ENCODE measurements at places on chromosomes 13 and 19.

- DNase-seq: no peak
Observed at GRCh38 chr13:99601535-99601934, 100.3 kb downstream of the TM9SF2 start.

GRCh38 chr19:47231215-47232054 is 436 bp upstream of the BBC3 start:
- DNase-seq: peak; percentile 96

DNA sequence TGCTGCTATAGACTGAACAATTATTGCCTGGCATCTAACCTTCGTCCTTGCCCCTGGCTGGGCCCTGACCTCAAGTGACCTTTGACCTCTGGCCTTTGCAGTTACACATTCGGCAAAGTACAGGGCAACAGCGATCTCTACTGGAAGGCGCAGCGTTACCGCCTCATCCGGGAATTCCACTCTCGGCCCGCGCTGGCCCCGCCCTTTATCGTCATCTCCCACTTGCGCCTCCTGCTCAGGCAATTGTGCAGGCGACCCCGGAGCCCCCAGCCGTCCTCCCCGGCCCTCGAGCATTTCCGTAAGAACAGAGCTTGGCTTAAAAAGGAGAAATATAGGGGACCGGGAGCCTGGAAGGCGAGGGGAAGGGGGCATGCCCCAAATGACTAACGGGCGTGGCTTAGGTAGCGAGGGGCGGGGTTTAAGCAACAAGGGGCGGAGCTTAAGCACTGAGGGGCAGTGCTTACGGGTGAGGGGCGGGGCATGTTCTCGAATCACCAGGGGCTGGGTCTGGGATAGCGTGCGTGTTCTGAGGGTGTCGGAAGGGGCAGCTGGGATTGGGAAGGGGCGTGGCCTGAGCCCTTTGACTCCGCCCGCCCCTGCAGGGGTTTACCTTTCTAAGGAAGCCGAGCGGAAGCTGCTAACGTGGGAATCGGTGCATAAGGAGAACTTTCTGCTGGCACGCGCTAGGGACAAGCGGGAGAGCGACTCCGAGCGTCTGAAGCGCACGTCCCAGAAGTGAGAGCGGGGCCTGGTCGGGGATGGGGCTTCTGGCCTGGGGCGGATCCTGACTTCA is 52.7 kb downstream of the TRPM4 start:
- no peak for DNase-seq

DNA sequence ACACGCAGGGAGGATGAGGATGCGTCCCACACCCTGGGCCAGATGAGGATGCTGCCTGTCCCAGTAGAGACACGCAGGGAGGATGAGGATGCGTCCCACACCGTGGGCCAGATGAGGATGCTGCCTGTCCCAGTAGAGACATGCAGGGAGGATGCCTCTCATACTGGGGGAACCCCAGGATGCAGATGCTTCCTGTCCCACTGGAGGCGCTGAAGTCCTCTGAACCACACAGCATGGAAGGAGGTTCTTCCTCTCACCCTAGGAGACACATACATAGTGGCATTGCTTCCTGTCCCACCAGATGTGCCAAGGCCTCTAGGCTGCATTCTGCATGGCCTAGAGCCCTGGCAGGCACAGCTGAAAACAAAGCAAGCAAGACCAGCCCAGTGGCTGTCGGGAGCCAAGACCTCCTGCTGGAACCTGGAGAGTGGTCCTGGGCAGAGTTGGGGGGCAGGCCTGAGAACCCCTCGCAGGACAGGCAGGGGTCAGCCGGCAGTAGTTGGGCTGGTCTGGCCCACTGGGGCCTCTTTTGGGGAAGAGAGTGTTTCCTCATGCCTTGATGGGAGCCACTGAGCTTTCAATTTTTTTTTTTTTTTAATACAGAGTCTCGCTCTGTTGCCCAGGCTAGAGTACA is 4.3 kb downstream of the HPN start:
- DNase-seq: no peak

GRCh38 chr13:73107970-73108369 is 49.2 kb downstream of the KLF5 start:
- DNase-seq: no peak

- DNase-seq: no peak
Observed at GRCh38 chr13:96967248-96967745, 27.0 kb downstream of the OXGR1 start.

Measured in ascending aorta (tissue), 2 donors.